Neural progenitor cell (in vitro differentiated cells): ENCODE measurements at places on chromosomes 11 and 22. TPM values are rescaled to one million over a fixed set of nuclear protein-coding genes. Genes with fewer than 3 reads are reported as not detected.
A peak's percentile ranks its signal among the peaks of the same experiment; 100 is the strongest.

- DNase-seq: no peak
These were observed 1.6 kb downstream of the KCNJ1 start for GRCh38 chr11:128865490-128865889.

DNA sequence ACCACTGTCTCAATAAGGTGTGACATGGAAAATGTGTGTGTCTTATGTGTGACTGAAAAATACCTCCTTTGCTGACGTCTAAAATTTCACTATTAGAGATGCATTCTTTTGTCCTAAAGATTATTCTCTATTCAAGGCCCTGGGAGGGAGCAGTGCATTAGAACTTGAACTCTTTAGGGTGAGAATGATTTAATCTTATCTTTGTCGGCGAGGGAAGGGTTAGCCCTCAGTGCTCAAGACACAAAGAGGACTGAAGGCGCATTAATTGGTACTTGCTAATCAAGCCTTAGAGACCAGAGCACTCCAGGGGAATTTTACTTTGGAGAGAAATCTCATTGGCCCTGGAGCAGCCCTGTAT lies 29.8 kb upstream of the PLET1 start:
- peak; percentile 22 for DNase-seq

DNA sequence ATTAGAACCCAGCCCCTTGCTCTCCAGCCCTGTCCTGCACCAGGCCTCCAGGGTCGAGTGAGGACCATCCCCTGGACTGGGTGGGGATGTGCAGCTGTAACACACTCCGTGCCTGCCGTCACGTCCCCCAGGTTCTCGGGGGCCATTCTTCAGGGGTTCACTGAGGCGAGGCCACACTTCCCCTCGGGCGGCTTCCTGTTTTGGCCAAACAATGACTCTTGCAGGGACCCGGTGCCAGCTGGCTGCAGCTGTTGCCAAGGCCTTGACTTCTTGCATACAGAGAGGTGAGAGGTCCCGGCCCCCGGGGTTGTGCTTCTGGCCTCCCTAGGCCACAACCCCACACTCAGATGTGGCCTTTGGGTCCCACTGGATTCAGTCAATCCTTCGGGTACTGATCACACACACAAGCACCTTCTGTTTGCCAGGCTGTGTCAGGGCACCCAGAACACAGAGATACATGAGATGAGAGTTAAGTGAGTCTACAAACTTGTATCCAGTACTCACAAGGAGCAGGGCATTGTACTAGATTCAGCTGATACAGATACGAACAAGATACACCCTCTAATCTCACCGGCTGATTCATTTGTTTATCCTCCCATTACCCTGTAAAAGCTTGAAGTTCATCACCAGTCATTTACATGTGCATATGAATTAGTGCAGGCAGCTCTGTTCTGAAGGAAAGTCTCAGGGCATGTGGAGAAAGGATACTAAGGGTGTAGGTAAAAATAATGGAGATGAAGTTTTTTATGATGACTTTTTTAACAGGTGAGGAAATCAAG lies 32.9 kb downstream of the LRRC32 start:
- no peak for DNase-seq

DNA sequence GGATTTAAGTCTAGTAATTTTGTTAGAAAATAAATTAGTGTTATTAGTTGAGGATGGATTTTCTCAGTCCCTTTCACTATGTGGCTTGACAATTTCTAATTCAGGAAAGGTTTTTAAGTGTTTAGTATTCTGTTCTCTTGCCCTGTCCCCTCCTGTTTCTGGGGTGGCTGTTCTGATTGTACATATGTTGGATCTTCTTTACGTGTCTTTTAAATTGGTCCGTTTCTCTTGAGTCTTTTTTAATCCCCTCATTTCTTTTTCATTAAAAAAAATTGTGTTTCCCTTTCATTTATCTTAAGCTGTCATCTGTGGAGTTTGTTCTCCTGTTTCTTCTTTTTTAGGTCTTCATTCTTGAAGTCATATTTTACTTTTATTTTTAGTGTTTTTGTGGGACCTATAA lies 12.5 kb downstream of the ZBED4 start:
- DNase-seq: no peak

DNA sequence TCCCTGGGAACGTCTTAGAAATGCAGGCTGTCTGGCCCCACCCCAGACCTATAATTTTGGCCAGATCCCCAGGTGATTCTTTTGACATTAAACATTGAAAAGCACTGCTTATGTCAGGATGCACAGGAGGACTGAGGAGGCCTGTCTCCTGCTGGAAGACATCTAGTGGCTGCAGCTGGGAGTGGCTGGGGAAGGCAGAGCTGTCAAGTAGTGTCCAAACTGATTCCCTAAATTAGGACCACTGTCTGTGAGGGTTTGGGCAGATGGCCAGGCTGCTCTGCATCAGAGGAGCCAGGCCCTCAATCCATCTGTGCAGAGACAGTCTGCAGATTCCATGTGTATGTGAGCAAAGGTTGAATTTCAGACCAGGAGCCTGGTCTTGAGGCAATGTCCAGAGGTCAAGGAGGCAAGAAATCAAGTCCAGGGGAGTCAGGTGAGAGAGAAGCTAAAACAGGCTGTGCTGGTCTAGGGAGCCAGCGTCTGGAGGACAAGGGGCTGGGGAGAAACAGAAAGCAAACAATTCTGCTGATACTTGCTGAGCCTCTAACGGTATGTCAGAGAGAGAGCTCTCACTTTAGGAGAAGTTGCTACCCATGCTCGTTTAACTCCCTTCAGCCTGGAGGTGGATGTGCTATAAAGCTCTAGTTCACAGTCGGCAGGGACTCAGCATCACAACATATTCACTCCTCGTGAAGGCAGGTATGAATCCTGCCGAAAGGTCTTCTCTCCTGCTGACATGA lies 15.3 kb upstream of the SYTL2 start:
- DNase-seq: peak; percentile 60

- no peak for DNase-seq
These were observed 6.9 kb downstream of the OR10V1 start for GRCh38 chr11:59706518-59707285.

DNA sequence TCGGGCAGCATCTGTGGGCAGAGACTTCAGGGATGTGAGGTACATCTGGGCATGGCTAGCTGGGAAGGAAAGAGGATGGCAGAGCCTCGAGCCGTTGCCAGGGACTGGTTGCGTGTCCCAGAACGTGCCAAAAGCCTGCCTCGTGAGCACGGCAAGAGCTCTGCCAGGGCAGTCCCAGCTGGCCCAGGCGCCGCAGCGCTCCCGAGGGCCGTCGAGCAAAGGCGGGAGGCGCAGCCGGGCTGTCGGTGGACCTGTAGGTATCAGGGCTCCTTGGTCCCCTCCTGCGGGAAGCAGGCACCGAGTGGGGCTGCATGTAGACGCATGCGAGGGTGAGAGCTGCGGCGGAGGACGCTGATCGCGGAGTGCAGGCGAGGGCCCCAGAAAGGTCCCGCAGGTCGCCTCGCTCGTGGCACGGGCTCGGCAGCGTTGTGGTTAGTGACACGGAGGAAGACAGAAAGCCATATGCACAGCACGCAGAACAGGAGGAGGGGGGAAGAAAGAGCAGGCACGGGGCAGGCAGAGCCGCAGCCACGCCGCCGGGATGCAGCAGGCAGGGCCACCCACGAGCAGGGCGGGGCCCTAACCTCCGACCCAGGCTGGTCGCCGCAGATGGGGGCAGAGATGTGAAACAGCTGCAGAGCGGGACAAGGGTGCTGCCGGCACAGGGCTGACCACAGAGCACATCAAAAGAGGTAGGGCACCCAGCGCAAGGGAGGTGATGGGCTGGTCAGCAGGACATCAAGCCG lies 18.0 kb downstream of the LSP1 start:
- peak; percentile 45 for DNase-seq

DNA sequence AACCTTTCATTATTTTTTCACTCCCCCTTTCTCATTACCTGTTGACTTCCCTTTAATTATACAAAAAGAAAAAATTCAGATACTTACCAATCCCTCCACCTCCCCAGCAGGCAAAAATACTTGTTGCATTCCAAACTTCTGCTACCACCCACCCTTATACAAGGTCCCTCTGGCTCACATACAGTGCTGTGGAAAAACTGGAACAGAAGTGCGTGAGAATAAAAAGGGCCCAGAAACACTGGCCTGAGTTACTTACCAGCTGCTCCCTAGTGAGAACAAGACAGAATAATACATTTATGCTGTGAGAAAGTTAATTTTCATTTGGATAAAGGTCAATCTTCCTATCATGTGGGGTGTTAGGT lies 46.9 kb upstream of the RAPSN start:
- no peak for DNase-seq

DNA sequence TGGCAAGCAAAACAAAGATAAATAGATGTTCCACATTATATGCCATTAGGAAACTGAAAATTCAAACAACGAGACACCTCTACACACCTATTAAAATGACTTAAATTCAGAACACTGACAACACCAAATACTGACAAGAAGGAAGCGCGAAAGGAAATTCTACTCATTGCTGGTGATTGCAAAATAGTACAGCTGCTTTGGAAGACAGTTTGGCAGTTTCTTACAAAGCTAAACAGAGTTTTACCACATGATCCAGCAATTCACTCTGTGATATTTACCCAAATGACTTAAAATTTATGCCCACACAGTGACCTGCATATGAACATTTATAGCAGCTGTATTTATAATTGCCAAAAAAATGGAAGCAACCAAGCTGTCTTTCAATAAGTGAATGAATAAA lies 232.6 kb downstream of the CASP12 start:
- no peak for DNase-seq

- DNase-seq: no peak
These were observed 42.1 kb upstream of the APLNR start for GRCh38 chr11:57279116-57279515.

- DNase-seq: peak; percentile 87
These were observed 11.1 kb downstream of the TXN2 start for GRCh38 chr22:36470162-36470993.

DNA sequence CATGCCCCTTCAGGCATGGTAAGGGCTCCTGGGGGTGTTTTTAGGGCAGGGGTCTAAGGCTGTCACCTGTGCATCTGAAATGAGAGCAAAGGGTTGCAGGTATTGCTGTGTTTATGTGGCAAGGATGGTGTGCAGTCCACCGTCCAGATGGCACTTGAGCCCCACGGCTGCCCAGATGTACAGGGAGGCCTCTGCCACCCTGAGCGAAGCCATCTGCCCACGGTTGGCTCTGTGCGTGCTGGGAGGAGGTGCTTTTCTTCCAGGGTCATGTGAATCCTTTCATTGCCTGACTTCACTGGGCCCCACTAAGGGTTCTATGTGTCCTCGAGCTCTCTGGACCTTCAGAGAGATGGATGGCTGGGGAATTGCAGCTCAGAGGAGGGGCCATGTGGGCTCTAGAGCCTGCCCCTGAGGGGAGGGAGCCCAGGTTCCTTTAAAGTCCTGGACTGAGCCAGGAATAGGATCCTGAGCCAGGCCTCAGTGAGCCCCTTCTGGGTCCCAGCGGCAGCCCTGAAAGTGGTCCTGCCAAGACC lies 89.9 kb downstream of the CTTN start:
- no peak for DNase-seq

GRCh38 chr11:116062490-116063171 lies 558.4 kb upstream of the CADM1 start:
- DNase-seq: no peak

DNA sequence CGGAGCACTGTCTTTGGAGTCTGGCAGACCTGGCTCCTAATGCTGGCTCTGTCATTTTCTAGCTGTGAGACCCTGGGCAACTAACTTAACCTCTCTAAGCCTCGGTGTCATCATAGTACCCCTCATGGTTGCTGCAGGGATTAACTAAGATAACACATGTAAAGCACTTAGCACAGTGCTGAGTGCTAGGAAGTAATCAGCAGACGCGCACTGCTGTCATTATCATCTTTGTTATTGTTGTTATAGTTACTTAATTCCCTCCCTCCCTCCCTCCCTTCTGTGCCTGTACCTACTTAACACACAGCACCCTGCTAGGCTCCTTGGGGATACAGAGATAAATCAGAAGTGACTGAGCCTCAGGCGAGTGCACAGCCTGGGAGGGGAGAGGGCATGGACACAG lies 104.7 kb upstream of the PITPNB start:
- DNase-seq: no peak

- no peak for DNase-seq
These were observed 121.5 kb downstream of the CCDC34 start for GRCh38 chr11:27241311-27242122.

DNA sequence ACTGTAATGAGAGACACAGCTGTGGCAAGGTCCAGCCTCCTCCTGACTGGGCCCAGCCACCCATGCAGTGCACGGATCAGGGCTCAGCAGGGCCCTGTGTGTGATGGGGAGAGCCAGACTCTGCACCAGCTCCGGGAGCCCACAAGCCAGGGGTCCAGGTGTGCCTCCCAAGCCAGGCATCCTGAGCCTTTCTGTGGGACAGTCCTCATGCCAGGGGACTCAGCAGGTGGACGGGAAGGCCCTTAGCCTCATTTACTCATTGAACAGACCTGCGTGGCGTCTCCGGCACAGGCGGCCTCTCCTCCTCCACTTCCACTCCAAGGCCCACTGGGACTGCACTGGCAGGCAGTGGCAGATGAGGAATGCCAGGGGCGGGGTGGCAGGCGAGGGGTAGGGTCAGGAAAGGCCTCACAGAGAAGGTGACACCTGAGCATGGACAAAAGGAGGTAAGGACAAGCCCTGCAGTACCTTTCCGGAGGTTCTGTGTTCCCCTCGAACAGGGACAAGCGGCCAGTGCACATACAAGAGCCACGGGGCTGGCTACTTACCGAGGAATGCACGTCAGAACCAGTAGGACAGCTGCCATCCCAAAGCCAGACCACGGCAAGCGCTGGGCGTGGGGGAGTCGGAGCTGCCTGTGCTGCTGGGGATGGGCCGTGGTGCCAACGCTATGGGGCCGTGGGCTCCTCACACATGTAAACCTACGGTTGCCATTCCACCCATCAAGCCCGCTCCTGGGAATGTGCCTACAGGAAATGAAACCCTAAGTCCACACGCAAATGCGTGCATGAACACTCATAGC lies 52.7 kb downstream of the IGF2 start:
- no peak for DNase-seq

GRCh38 chr22:30481711-30482110 lies 9.9 kb upstream of the SEC14L3 start:
- no peak for DNase-seq

GRCh38 chr11:122578171-122578825 lies 77.2 kb upstream of the UBASH3B start:
- DNase-seq: no peak

DNA sequence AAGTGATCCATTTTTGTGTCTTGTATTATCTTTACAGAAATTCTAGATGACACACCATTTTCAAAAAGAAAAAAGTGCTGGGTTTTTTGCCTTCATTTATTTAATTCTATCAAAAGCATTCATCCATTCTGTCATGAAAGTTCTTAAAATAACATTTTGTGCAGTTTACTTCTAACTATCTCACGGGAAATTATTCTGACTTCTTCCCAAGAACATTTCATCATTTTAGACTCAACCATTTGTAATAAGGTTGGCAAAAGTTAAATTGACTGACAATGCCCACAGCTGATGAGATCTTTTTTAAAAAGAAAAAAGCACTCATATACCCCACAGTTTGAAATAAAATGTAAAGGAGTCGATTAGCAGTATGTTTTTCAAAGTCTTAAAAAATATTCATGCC lies 68.5 kb downstream of the SBF2 start:
- no peak for DNase-seq

GRCh38 chr11:106322106-106322505 lies 244.6 kb downstream of the AASDHPPT start:
- DNase-seq: no peak

Gene OR52N4
- total RNA-seq: 0.12 TPM in 1 of 2 replicates, not detected in the other

Gene DEPDC7
- 0.39 and 0.74 TPM in 2 replicates for total RNA-seq

Gene CNGA4
- 0.15 TPM in 1 of 2 replicates, not detected in the other for total RNA-seq

Gene SLC22A9
- not detected in 2 replicates for total RNA-seq

Gene ADAMTS15
- 0.09 and 0.25 TPM in 2 replicates for total RNA-seq

Gene IGSF22
- total RNA-seq: 0.41 TPM in 1 of 2 replicates, not detected in the other
